ENCODE measurements at places on chromosomes 12 and 14. TPM values are rescaled to one million over a fixed set of nuclear protein-coding genes. Genes with fewer than 3 reads are reported as not detected.
A peak's percentile ranks its signal among the peaks of the same experiment; 100 is the strongest.

Gene NPC2
- total RNA-seq, result 135 TPM

Gene TAS2R9
- not detected for total RNA-seq

- peak; percentile 70 for DNase-seq
Observed at GRCh38 chr12:2893007-2893406, 2.3 kb downstream of the TULP3 start.

DNA sequence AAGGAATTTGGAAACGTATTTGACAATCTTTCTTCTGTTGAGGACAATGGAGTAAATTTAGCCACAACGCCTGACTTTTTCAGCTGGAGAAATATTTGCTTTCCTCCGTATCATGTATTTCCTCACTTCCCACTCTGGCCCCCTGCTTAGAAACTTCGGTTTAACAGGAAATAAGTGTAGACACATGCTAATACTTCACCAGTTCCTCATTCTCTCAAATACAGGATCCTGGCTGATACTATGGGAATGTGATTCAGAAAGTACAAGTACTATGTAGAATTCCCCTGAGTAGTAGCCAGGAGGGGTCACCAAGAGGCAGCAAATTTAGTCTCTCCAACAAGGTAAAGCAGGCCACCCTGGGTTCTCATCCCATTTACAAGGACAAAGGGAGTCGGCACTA lies 58.0 kb downstream of the FAR2 start:
- peak; percentile 13 for DNase-seq

Gene DCN
- not detected for total RNA-seq

DNA sequence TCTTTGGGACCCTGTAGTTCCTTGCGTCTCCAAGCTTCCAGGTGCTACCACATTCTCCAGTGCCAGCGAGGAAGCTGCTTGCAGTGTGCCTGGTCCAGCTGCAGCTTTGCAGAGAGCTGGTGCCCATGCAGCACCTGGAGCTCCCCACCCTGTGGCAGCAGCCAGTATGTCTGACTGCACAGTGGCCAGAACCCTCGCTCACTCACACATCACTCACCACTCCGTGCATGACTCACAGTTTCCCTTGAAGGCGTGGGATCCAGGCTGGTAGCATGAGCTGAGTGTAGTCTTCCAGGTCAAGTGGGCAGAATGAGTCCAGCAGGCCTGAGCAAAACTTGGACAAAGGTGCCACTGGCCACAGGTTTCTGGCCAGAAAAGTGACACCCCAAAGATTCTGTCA lies 33.6 kb downstream of the SDR9C7 start:
- no peak for DNase-seq

GRCh38 chr14:100350986-100351385 lies 27.8 kb downstream of the SLC25A47 start:
- no peak for DNase-seq

All from Daoy (cell line).